AG09309 (cell line): ENCODE measurements at places on chromosomes 6 and 20.

DNA sequence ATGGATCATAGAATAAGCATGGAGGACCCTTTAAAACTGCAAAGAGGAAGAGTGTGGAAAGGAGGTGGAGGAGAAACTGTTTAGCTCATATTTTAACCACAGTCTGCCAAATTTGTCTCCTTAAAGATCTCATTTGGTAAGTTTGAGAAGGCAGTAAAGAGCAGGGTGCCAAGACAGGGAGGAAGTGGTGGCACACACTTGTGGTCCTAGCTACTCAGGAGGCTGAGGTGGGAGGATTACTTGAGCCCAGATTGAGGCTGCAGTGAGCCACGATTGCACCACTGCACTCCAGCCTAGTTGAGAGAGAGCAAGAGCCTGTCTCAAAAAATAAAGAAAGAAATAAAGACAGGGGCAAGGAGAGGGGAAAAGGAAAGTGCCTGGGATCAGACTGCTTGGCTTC, 16.8 kb upstream of the DCBLD1 start:
- DNase-seq, result no peak

DNA sequence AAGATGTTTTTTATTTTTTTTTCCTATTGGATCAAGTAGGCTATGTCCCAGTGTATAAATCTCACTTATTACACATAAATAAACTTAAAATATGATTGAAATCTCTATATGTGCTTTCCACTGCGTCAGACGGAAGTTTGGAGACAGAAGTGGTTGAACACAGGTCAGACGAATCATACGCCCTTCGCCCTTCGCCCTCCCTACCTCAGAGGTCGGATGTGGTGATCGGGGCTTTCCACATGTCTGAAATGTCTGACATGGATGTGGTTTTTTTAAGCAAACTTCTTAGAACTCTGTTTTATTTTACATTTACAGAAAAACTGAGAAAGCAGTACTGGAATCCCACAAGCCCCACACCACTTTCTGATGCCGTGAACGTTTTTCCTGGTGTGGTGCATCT, 344.4 kb downstream of the THBS2 start:
- DNase-seq, result no peak

DNA sequence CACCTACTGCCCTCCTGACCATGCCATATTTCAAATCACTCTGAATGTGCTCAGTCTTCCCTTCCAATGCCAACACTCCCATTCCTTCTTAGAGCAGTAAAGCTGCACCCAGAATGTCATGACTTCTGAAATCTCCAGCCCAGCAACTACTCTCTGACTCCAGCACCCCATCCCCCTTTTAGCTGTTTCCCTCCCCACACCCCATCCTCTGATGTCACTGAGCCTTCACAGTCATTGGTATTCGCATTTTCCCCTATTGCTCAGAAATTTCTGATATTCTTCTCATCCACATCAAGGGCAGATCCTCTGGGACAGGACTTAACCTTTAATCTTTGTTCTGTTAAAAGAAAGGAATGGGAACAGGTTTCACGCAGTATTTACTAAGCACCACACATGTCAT, 67.1 kb upstream of the SLC4A11 start:
- DNase-seq, result no peak

GRCh38 chr20:13526551-13526950, 112.2 kb downstream of the TASP1 start:
- no peak for DNase-seq
